WTC11 (cell line): ENCODE measurements at places on chromosomes 12 and 14. TPM values are rescaled to one million over a fixed set of nuclear protein-coding genes. Genes with fewer than 3 reads are reported as not detected.

Gene GALNT9
- total RNA-seq: 0.66 to 1.1 TPM (median 0.90 TPM) in 3 replicates

Gene FOXA1
- 0.21 to 0.34 TPM (median 0.28 TPM) in 3 replicates for total RNA-seq

Gene CLECL1
- not detected in 3 replicates for total RNA-seq

Gene DBX2
- 0.27 to 0.35 TPM (median 0.27 TPM) in 3 replicates for total RNA-seq

Gene CORO1C
- total RNA-seq: 108 to 114 TPM (median 113 TPM) in 3 replicates

Gene GYS2
- not detected in 3 replicates for total RNA-seq

Gene SRRM4
- total RNA-seq: 0.78 to 0.96 TPM (median 0.96 TPM) in 3 replicates

Gene FGD6
- total RNA-seq: 24.2 to 28.2 TPM (median 24.4 TPM) in 3 replicates

Gene HRK
- total RNA-seq: 1.4 to 3.5 TPM (median 1.6 TPM) in 3 replicates

Gene PLEK2
- 1.2 to 1.4 TPM (median 1.3 TPM) in 3 replicates for total RNA-seq

Gene FAM181A
- not detected in 3 replicates for total RNA-seq

Gene HELB
- 9.7 to 12.5 TPM (median 10.2 TPM) in 3 replicates for total RNA-seq

Gene VDR
- 0.76 to 1.3 TPM (median 0.76 TPM) in 3 replicates for total RNA-seq

Gene LIN7A
- 8.3 to 8.6 TPM (median 8.5 TPM) in 3 replicates for total RNA-seq

Gene TULP3
- 17.4 to 18.8 TPM (median 18.0 TPM) in 3 replicates for total RNA-seq

Gene TAS2R31
- total RNA-seq: 1.2 to 2.0 TPM (median 1.9 TPM) in 3 replicates

Gene CCDC88C
- total RNA-seq: 46.4 to 64.8 TPM (median 46.6 TPM) in 3 replicates

Gene INHBC
- total RNA-seq: 0.09 to 0.20 TPM (median 0.16 TPM) in 3 replicates

DNA sequence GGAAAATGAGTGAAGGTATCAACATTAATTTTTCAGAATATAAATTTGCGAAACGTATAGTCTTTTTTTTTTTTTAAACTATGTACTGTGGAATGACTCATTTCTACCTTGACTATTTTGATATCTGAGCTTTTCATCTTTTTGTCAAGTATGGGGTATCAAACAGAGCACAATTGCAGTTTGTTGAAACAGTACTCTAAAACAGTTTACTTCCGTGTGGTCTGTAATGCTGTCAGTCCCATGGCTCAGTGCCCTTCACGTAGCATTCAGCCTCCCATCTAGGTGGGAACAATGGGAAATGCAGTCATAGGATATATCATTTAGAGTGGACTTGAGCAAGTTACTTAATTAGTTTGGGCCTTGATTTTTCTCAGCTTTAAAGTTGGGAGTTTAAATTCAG lies 139.5 kb downstream of the ERC1 start:
- no peak for DNase-seq

DNA sequence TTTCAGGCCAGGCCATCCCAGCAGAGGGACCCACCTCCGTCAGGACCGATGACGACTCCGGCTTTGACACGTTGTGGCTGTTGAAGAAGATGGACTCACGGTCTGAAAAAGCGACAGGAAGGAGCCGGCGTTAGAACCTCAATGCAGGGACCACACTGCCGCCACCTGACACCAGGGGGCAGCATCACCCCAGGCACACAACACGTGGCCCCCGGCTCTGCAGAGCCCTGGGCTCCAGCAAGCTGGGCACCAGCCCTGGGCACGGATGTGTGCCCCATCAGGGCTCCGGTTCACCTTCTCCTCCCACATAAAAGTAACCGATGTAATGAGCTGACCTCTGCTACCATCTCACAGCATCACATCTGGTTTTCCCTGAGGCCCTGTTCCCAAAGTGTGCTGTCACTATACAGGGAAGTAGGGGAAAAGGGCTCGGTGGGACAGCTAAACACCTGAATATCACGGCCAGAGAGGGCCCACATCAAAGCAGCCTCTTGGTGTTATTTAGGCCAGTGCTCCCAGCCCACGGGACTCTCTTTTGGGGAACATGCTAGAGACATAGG lies 29.0 kb downstream of the CHGA start:
- peak; percentile 84 for DNase-seq

GRCh38 chr12:14261096-14261495 lies 104.4 kb upstream of the ATF7IP start:
- DNase-seq: peak; percentile 26

GRCh38 chr12:80551897-80552296 lies 107.9 kb downstream of the PTPRQ start:
- DNase-seq: no peak

- no peak for DNase-seq
Measured at GRCh38 chr14:95811813-95812212, 64.8 kb upstream of the TUNAR start.

GRCh38 chr12:84913129-84913515 lies 523 bp upstream of the SLC6A15 start:
- DNase-seq: no peak

DNA sequence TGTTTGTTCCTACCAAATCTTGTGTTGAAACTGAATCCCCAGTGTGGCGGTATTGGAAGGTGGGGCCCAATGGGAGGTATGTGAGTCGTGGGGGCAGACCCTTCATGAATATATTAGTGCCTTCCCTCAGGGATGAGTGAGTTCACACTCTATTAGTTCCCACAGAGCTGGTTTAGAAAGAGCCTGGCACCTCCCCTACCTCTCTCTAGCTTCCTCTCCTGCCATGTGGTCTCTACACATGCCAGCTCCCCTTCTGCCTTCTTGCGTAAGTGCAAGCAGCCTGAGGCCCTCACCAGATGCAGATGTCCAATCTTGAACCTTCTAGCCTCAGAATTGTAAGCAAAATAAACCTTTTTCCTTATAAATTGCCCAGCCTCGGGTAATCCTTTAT lies 105.8 kb downstream of the SPTSSA start:
- DNase-seq: no peak

DNA sequence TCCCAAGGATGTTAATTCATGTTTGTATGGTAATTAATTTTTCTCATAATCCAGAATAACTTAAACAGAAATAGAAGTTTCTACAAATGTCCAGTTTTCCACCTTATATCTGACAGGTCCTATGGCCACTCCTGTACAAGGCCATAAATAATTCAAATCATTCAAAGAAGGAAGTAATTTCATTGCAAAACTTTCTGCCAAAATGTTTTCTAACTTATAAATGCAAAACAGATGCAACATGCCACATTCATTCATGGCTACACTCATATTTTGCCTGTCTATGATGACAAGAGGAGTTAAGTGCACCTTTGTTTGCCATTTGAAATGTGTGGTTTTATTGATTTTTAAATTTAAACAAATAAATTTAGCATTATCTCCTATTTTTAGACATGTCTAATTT lies 34.4 kb downstream of the ITPR2 start:
- DNase-seq: no peak

- DNase-seq: no peak
Measured at GRCh38 chr14:61102549-61103466, 121.8 kb downstream of the SLC38A6 start.

DNA sequence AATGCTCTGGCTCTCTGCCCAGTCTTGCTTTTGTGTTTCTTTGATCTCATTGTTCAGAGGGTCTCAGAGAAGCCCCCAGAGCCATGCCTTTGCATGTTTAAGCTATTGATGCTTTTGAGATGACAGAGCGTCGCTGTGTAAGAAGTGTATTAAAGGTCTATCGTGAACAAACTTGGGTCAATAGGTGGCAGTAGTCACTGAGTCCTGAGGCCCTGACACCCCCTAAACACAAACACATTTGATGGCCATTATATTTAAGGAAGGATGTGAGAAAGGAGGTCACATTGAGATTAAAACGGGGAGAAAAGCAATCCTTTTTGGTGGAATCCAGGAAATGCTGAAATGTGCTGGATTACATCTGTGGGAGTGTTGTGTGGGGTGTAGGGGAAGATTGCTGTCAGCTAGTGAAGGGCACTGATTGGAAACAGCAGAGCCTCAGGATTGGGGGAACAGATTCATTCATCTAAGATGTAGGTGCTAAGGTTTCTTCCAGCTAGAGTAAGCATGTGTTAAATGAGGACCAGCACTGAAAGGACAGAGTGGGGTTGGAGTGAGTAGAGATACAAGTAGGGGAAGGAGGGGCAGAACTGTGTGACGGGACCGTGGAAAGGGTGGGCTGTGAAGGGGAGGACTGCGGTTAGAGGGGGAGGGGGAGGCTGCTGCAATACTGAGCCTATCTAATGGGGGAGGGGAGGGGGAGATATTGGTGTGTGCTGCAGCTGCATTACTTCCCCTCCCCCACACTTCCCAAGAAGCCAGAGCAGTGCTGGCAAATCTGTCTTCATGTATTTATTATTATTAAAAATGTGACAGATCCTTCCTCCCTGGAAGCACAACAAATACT lies 12.7 kb downstream of the NGDN start:
- DNase-seq: no peak

DNA sequence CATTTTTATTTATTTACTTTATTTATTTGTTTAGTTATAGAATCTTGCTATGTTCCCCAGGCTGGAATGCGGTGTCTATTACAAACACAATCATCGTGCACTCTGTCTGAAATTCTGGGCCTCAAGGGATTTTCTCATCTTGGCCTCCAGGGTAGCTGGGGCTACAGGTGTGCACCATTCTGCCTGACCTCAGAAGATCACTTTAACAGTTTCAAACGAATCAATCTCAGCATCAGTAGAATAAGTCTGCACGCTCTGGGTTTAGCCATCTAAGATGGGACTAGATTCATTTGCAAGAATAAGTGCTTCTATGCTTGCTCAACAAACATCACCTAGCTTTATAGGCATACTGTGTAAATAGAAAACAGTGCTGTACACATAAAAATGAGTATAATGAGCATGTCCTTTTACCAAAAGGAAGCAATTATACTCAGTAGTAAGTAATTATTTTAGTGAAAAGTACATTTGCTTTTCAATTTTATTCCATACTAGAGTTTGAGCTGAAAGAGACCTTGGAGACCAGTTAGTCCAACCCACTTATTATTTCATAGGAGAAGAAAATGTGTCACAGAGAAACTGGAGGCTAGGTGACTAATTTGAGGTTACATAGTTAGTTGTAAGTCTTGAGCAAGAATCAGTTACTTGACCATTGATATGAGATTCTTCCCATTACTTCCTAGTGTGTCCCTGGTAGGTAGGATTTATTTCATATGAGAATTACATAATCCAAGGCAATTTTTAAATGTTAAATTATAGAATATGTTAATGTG lies 456.5 kb upstream of the LMO3 start:
- DNase-seq: no peak

GRCh38 chr12:89923091-89923490 lies 214.5 kb upstream of the ATP2B1 start:
- no peak for DNase-seq

DNA sequence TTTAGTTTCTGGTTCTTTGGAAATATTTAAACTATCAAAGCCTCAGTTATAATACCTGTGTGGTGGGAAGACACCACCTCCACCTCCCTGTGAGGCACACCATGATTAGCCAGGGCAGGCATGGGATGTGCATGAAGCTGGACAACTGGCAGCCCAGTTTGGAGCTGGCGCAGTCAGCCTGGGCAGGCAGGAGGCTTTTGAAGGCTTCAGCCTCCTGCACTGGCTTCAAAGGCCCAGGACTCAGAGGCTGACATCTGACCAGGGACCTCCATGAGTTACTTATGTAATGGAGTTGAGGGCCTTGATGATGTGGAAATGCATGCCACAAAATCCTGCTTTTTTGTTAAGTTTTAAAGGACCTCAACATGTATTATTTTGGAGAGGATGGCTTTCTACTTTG lies 30.3 kb downstream of the C14orf132 start:
- no peak for DNase-seq

- no peak for DNase-seq
Measured at GRCh38 chr12:105214670-105215375, 21.2 kb downstream of the APPL2 start.

DNA sequence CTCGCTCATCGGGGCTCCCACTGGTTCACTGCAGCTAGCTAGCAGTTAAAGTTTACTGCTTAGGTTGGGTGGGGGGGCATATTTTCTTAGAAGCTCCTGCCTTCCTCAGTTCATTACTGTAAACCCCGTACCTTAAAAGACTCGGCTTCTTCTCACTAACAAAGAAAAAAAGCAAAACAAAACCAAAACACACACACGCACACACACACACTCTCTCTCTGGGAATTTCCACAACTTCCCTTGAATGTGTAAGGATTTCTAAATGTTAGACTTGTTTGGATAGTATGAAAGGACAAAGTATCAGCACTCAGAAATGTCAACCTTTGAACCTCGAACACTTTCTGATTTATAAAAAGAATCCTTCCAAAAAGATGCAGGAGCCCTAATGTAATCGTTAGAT lies 927 bp downstream of the PTHLH start:
- DNase-seq: no peak

DNA sequence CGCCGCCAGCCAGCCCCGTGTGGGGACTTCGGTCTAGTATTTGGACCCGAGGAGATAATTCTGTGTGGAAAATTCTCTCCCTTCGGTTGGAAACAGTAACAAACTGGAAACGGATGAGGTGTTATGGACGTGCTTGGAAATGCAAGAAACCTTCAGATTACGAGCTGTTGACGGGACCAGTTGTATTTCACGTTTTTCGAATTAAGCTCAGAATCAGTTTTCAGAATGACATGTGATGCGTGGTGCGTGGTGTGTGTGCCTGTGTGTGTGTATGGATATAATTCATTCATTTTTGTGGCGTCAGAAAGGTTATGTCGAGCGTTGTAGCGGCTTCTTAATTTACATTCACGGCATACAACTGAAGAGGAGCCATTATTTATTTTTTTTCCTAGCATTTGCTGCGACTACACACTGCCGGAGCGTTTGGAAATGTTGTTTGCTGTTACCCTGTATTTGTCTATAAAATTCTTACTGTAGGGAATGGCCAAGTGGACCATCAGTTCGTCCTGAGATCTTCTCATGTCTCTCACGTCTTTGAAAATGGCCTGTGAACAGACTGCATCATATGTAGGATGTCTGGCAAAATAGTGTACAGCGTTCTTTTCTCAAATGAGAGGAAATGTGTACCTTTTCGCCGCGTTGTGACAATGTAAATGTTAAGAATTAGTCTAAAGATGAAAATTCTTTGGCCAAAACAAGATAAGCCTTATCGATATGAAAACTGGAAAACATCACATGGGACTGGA lies 1.3 kb downstream of the TRAF3 start:
- no peak for DNase-seq

DNA sequence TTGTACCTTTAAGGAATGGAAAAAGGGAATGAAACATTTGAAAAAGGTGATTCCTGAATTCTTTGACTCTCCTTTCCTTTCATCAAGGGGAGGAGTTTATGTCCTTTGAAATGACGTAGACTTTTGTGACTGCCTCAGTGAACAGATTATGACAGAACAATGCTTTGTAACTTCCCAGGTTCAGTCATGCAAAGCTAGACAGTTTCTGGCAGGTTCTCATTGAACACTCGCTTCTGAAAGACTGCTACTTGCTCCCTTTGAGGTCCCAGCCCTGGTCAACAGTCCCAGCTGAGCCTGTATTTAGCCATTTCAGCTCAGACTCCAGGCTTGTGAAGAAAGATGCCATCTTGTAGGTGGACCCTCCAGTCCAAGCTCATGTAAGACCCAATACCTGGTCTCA lies 1178.9 kb downstream of the BCL11B start:
- DNase-seq: no peak

- DNase-seq: no peak
Measured at GRCh38 chr12:39935839-39936238, 170.0 kb downstream of the SLC2A13 start.

- DNase-seq: no peak
Measured at GRCh38 chr14:103282932-103283331, 51.1 kb upstream of the EIF5 start.

- DNase-seq: peak; percentile 85
Measured at GRCh38 chr12:51591016-51591901, at the start of gene SCN8A. Gene SCN8A (plus strand): TSS chr12:51591233. CDS start chr12:51662818, 71,585 bp downstream.

GRCh38 chr12:105945880-105946279 lies 192.9 kb downstream of the NUAK1 start:
- no peak for DNase-seq

GRCh38 chr12:124904306-124905098 lies 9.9 kb downstream of the UBC start:
- no peak for DNase-seq

GRCh38 chr12:124396544-124397398 lies 101.9 kb downstream of the RFLNA start:
- DNase-seq: no peak
